Stimulated activated CD4-positive, alpha-beta T cell treated with anti-CD3 and anti-CD28 coated beads, Interleukin-1b, Interleukin-23, amount 100 ng/mL, for 1 hour (primary cell): ENCODE measurements at places on chromosomes 7 and 10.

GRCh38 chr7:138025215-138026186, 23.6 kb upstream of the CREB3L2 start:
- no peak for DNase-seq

- DNase-seq = no peak
These were observed 877.8 kb downstream of the ANKRD7 start for GRCh38 chr7:119102291-119102690.

GRCh38 chr7:116630357-116630756, 41.6 kb upstream of the MET start:
- no peak for DNase-seq

- no peak for DNase-seq
These were observed 94.7 kb upstream of the PPP2R2D start for GRCh38 chr10:131806146-131806545.

GRCh38 chr7:111384065-111384891, 178.0 kb downstream of the IMMP2L start:
- DNase-seq = no peak

- no peak for DNase-seq
These were observed 103.7 kb downstream of the HIP1 start for GRCh38 chr7:75635036-75635435.
